Upper lobe of left lung (tissue), 6 donors: ENCODE measurements at places on chromosomes 1 and 21.

DNA sequence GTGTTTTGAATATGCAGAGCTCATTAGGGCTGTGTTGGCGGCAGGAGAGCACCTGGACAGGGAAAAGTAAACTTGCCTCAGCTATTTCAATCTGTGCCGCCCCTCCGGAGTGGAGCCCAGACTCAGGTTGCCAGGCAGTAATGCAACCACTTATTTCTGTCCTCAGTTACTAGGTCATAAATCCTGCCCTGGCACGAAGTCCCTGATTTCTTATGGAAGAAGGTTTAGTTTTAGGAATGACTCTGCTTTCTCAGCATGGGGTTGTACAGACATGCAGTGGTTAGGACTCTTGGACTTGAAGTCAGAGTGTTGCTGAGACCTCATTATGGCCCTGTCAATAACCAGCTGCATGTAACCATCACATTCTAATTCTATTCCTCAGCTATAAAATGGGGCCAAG lies 98.3 kb upstream of the FGGY start:
- no peak for DNase-seq

DNA sequence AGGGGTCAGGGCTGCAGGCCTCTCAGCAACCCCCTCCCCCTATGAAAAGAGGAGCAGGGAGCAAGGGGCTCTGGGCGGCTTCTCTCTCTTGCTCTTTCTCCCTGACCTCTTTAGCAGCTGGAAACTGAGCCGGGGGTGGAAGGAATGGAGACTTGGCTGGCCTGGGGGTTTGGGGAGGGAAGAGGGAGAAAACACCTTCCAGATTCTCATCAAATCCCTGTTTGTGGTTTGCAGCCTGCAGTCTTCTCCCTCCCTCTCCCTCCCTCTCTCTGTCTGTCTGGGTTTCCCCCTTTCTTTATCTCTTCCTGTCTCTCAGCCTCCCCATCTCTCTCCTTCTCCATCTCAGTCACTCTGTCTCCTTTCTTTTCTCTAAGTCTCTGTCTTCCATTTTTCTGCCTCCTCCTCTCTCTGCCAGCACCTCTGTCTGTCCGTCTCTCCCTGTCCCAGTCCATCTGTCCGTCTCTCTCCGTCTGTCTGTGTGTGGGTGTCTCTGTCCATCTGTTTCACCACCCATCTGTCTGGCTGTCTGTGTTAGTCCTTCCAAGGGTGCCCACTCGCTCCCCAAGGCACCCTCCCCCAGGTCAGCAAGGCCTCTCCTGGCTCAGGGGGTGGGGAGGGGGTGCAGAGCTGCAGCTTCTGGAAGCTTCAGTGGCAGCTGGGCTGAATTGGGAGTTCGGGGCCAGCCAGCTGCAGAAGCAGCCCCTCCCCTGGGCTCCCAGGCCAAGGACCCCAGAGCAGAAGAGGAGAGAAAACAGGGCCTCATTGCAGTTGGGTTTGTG lies 6.2 kb downstream of the AHDC1 start:
- DNase-seq: no peak

GRCh38 chr1:165138960-165139359 lies 217.6 kb downstream of the LMX1A start:
- no peak for DNase-seq

GRCh38 chr1:19878637-19878985 lies 3.6 kb upstream of the OTUD3 start:
- peak; percentile 36 for DNase-seq

DNA sequence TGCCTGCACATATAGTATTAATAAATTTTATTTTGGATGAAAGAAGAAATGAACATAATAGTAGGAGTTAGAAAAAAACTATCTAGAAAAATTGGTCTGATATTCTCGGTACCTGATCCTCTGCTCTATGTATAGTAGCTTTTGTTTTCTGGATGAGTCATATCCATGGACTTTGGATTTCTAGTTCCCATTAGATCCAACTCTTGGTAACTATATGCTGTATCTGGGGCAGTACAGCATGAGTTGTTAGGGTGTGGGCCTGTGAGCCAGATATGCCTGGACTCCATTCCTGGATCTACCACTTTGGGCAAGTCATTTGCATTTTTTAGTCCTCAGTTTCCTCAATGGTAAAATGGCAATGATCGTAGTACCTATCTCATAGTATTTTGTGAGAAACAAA lies 372.2 kb upstream of the PKN2 start:
- no peak for DNase-seq

- no peak for DNase-seq
These were observed 53.4 kb downstream of the FMN2 start for GRCh38 chr1:240145120-240145519.

DNA sequence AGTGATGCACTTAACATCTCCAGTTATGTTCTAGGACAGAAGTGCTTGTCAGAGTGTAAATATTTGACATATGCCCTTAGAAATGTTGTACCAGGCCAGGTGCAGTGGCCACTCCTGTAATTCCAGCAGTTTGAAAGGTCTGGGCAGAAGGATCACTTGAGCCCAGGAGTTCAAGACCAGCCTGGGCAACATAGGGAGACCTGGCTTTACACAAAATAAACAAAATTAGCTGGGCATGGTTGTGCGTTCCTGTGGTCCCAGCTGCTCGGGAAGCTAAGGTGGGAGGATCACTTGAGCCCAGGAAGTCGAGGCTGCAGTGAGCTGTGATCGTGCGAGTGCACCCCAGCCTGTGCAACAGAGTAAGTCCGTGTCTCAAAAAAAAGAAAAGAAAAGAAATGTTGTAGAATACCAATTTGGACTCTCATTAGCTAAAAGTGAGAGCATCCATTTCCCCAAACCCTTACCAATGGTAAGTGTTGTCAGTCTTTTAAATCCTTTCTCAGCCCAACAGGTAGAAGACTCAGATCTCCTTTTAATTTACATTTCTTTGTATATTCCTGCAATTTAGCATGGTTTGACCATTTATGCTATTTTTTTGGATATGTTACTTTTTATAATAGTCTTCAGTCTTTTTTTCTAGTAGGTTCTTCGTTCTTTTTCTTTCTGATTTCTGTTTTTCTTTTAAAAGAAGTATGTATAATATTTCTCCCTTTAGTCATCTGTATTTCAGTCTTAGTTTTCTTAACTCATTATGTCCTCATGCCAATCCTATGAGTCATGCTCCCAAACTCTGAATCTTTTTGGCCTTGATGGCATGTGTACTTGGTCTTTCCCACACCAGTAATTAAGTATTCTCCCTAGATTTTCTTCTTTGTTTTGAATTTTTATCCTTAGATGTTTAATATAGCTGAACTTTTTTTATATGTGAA lies 74.4 kb downstream of the CAMTA1 start:
- DNase-seq: no peak

DNA sequence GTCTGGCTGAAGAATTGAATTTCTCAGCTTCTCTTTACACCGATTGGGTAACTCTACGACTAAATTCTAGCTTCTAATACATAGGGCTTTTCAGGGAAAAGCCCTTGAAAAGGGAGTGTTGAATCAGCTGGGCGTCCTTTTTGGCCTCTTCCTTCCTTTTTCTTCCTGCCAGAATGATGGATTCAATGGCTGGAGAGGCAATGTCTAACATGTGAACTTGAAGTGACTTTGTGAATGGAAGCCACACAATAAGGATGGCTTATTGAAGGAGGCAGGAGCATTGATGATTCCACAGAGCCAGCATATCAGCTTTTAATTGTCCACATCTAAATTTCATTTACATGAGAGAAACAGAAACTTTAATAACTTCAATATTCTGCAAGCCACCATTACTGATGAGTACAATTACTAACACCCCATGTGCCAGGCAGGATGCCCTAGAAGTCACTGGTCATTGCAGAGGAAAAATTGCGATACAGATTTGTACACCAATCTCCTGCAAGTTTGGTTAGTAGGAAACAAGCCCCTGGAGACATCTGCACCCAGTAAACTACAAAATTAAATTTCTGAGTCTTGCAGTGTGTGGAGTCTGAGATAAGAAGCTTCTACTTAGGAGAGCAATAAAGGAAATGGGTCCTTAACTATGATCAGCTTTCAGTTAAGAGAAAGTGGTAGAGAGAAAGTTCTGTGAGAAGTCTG lies 56.1 kb downstream of the STYXL2 start:
- DNase-seq: no peak

- no peak for DNase-seq
These were observed 25.8 kb upstream of the CAPZB start for GRCh38 chr1:19511116-19511515.

- DNase-seq: no peak
These were observed 7.4 kb downstream of the IFFO2 start for GRCh38 chr1:18948913-18949685.

GRCh38 chr1:155127105-155127966 lies at the start of gene EFNA1:
Gene EFNA1 (plus strand): TSS chr1:155127876. CDS start chr1:155127978, 102 bp downstream.
- peak; percentile 87 for DNase-seq

DNA sequence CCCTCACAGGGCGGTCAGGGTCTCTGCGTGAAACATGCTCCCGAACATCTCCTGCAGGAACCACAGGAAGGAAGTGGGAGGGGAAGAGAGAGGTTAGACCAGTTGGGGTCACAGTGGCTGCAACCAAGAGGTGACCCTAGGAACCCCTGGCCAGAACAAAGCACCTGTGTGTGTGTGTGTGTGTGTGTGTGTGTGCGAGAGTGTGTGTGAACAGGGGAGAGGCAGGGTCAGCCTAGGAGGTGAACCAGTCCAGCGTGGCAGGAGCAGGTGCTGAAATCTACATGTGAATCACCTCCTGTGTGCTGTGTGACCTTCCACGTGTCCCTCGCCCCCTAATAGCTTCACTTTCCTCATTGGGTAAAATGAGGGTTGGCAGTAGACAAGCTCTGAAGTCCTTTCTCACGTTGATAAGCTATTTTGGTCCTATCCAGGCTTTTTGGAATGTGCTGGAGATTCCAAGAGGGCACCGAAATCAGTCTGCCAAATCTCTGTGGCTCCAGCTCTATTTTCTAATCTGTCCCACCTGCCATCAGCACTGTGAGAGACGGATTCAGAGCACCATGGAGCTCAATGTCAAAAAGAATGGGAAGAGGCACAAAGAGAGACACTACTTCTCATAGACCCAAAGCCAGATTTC lies 27.8 kb downstream of the SLC26A9 start:
- no peak for DNase-seq

- no peak for DNase-seq
These were observed 106.6 kb downstream of the ACTL8 start for GRCh38 chr1:17861685-17862084.

DNA sequence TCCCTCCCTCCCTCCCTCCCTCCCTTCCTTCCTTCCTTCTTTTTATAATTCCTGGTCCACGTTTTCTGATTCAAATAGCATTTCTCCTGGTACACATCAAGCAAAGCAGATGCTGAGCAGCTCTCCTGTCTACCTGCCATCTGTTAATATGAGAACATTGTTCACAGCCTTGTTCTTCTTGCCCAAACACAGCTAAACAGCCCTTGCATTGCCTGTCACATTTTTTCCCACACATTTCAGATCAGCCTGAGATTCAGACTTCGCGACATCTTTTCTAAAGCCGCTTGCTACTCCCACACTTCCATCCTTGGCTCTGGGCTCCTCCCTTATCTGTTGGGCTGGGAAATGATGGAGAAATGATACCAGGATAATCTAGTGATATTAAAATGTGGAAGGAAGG lies 200.5 kb downstream of the PCP4 start:
- DNase-seq: no peak

- DNase-seq: peak; percentile 91
These were observed 1.2 kb downstream of the MAPKAPK2 start for GRCh38 chr1:206685769-206686477.

GRCh38 chr1:245261786-245262185 lies 107.0 kb downstream of the KIF26B start:
- no peak for DNase-seq

- DNase-seq: no peak
These were observed 214.2 kb downstream of the RERE start for GRCh38 chr1:8603220-8603616.

GRCh38 chr1:28118640-28119307 lies 30.4 kb upstream of the EYA3 start:
- no peak for DNase-seq

DNA sequence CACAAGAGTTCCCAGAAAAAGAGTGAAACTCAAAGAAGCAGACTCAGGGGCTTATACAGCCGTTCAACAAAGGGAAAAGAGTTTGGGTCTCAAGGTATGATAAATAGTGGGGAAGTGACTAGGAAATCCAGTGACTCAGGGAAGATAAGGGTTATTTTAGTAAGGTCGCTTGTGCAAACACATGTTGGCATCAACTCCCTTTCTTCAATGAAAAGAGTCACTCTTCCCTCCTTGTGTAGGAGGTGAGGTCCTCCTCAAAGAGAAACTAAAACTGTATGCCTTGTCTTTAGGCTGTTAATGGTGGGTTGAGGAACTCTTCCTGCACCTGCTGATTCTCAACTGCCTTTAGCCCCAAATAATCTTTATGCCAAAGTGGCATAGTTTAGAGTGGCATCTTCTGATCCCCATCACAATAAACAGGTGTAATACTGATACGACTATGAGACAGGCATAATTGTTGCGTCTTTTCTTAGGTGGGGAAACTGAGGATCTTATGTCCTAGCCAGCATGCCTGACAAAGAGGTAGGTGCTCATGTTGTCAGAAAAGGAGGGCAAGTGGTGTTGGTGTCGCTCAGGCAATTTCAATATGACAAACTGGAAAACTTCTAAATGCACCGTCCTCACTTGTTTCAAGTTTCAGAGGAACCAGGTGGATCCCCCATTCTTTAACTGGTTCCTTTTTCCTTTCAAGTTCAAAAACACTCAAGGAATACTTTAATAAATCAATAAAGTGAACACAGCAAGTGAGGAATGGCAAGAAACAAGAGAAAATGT lies 294.1 kb upstream of the RUNX1 start:
- DNase-seq: no peak

- no peak for DNase-seq
These were observed 124.3 kb downstream of the RERE start for GRCh38 chr1:8693107-8693506.

DNA sequence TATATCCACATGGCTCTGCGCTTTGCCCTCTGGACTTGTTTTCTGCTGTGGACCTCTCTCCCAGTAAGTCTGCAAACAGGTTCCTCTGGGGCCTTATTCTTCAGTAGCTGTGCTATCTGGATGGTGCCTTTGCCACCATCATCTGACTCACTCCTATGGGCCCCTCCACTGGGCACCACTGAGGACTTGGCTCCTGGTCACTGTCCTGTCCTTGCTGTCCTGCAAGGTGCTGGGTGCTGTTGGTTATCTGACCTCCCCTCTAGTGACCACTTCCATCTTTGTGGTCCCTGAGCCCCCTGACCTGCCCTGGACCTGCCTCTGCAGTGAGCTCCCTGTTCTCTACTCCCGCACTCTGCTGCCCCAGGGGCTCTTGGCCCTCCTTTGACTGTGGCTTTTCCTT lies 6.7 kb downstream of the CNIH3 start:
- DNase-seq: no peak

GRCh38 chr1:224380003-224380402 lies 23.3 kb downstream of the CNIH4 start:
- DNase-seq: peak; percentile 41

- DNase-seq: no peak
These were observed 24.1 kb upstream of the THRAP3 start for GRCh38 chr1:36199934-36200741.

GRCh38 chr1:40894455-40894854 lies 32.3 kb upstream of the CITED4 start:
- no peak for DNase-seq

- no peak for DNase-seq
These were observed 648.8 kb downstream of the ADGRL2 start for GRCh38 chr1:82449506-82450057.

- no peak for DNase-seq
These were observed 142.9 kb downstream of the LRRC7 start for GRCh38 chr1:69710484-69711189.

- no peak for DNase-seq
These were observed 56.0 kb downstream of the LHX9 start for GRCh38 chr1:197973206-197973605.

GRCh38 chr1:192268468-192269052 lies 48.2 kb upstream of the RGS21 start:
- DNase-seq: no peak
